Kasumi-1 (cell line): ENCODE measurements at places on chromosomes 16 and 17.

- DNase-seq, result no peak
Measured at GRCh38 chr16:11047057-11047456, 102.7 kb downstream of the CLEC16A start.

DNA sequence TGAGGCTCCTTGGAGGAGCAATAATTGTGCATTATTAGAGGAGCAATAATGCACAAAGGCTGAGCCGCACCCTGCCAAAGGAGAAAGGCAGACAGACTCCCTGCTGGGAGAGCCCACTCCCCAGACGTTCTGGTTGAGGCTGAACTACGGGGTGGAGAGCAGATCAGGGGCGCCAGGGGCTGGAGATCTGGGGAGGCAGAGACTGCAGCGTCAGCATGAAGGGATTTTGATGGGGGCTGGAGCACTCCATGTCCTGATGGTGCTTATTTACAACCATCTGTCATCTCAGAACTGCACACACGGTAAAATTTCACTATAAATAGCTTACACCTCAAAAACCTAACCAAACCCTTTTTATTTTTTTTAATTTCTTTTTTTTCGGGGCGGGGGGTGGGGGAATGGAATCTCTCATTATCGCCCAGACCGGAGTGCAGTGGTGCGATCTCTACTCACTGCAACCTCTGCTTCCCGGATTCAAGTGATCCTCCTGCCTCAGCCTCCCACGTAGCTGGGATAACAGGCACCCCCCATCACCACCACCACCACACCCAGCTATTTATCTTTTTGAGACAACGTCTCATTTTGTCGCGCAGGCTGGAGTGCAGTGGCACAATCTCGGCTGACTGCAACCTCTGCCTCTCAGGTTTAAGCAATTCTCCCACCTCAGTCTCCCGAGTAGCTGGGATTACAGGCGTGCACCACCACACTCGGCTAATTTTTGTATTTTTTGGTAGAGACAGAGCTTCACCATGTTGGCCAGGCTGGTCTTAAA is 4.3 kb upstream of the C16orf95 start:
- no peak for DNase-seq

- no peak for DNase-seq
Measured at GRCh38 chr16:30049871-30050270, 15.7 kb upstream of the ALDOA start.

GRCh38 chr16:2023092-2024031 is 3.3 kb upstream of the NHERF2 start:
- DNase-seq, result peak; percentile 57

DNA sequence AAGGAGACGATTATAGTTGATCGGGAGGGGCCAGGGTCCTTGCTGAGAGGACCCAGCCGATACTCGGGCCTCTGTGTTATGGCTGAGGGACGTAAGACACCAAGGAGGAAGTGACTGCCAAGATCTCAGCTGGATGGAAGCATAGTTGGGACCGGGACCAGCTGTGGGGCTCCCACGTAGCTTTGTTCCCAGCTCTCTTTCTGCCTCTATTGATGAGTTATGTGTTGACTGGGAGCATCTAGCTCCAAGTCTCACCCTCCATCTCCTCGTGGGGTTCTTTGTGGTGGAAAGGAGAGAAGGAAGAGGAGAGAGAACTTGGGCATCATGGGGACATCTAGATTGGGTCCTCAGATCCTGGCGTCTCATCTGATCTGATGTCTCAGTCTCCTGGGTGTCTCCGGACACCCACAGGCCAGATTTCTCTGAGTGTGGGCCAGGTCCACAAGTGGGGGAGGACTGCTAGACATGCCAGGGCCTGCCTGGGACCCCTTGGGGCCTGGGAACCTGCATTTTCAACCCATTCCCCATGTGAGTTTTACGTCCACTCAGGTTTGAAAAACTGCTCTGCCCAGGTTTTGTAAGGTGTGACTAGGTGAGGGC is 1.0 kb downstream of the MGRN1 start:
- DNase-seq, result no peak

GRCh38 chr16:51458356-51459140 is 307.5 kb upstream of the SALL1 start:
- DNase-seq, result no peak

GRCh38 chr16:85884808-85885463 is 14.0 kb upstream of the IRF8 start:
- DNase-seq, result no peak

DNA sequence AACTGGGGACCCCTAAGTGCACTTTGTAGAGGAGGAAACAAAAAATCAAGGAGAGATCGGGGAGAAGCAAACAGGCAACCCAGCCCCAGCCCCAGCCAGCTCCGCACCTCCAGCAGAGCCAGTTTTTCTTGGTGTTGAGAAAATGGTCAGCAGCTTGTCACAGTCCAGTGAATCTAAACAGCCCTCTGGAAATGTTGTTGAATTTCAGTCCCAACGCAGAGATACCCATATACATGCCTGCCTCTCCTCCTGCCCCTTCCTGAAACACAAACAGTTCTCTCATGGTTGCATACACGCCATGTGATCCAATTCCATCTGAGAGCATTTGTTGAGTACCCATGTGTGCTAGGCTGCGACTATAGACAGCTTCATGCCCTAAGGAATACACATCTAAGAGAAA is 42.4 kb upstream of the LHX1 start:
- DNase-seq, result no peak

- DNase-seq, result no peak
Measured at GRCh38 chr16:68179855-68180254, 56.1 kb downstream of the ESRP2 start.

GRCh38 chr16:35690413-35690812 is 2231.0 kb downstream of the TP53TG3F start:
- DNase-seq, result no peak

GRCh38 chr16:82514262-82514661 is 112.5 kb upstream of the CDH13 start:
- no peak for DNase-seq

DNA sequence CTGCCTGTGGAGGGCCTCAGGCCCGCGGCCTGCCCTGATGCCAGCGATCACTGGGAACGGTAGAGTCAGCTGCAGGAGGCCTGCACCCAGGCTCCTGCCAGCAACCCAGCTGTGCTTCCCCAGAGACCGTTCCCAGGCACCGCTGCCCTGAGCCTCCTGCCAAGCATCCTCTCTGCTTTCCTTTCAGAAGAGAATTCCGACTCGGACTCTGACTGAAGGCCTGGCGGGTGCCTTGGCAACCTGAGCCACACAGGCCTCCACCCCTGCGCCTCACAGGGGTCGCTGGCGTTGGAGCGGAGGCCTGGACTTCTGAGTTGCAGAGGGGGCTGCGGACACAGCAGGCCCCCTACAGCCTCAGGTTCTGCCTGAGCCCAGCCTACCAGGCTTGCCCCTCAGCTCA is 7.9 kb downstream of the CMTM3 start:
- DNase-seq, result no peak

DNA sequence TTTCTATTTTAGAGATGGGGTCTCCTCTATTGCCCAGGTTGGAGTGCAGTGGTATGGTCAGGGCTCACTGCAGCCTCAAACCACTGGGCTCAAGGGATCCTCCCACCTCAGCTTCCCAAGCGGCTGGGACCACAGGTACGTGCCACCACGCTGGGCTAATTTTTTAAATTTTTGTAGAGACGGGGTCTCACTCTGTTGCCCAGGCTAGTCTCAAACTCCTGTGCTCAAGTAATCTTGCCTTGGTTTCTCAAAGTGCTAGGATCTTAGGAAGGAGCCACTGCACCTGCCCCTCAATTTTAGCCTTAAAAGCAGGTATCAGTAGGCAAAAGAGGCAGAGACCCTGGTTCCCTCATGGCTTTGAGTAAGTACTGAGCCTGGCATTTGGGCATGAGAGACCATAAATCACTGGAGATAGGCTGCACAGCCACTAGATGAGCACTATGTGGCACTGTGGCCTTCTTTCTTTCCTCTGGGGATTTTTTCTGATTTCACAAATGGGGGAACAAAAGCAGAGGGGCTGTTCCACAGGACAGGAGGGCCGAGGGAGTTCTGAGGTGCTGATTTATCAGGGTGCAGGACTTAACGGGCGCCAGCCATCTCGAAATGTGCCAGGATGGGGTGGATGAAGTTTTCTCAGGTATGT is 82.2 kb downstream of the PLXDC1 start:
- peak; percentile 68 for DNase-seq

DNA sequence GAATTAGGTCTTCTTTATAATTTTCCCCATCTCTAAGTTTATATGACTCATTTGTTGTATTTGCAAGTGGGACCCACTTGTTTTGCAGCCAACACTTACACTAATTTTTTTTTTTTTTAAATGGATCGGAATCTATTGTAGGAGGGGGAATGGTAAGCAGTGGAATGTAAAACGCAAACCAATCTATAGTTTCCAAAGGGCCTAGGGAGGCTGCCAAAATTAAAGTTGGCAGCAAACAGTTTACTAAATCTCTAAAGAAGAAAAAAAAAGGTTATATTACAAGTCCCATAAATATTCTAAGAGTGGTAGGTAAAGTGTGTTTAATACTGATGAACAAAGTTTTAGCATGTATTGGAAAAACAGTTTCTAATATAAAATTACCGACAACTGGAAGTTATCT is 416.8 kb upstream of the SALL1 start:
- no peak for DNase-seq

- no peak for DNase-seq
Measured at GRCh38 chr16:88350922-88351321, 31.8 kb upstream of the ZNF469 start.

DNA sequence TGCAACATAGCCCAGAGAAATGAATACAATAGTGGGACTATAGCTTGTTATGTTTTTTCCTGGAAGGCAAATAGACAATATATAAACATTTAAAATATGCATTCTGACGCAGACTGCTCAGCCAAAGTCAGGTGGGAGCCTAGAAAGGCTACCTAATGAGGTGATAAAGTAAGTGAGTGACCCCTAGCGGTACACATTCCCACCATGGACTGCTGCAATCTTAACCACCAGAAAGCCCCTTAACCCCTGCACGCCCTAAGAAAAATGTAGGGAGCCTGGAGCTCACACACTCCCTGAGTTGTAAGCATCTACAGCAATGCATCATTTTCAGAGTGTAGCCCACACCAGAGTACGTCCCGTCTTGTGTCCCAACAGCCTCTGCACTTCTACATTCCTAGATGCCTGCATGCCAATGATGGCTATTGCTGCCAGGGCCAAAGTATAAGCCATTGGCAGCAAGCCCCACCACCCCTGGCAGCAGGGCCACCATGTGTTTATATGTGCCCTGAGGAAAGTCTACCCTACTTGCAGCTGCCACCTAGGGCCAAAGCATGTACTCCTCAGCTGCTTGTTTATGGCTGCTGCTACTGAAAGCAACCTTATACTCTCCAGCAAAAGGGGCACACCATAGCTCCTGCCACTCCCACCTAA is 127.6 kb downstream of the KIF2B start:
- no peak for DNase-seq

- DNase-seq, result no peak
Measured at GRCh38 chr16:80319181-80319580, 221.6 kb upstream of the DYNLRB2 start.

- no peak for DNase-seq
Measured at GRCh38 chr16:64866021-64866420, 255.8 kb downstream of the CDH11 start.

GRCh38 chr17:76437467-76438402 is 15.2 kb downstream of the UBE2O start:
- no peak for DNase-seq

DNA sequence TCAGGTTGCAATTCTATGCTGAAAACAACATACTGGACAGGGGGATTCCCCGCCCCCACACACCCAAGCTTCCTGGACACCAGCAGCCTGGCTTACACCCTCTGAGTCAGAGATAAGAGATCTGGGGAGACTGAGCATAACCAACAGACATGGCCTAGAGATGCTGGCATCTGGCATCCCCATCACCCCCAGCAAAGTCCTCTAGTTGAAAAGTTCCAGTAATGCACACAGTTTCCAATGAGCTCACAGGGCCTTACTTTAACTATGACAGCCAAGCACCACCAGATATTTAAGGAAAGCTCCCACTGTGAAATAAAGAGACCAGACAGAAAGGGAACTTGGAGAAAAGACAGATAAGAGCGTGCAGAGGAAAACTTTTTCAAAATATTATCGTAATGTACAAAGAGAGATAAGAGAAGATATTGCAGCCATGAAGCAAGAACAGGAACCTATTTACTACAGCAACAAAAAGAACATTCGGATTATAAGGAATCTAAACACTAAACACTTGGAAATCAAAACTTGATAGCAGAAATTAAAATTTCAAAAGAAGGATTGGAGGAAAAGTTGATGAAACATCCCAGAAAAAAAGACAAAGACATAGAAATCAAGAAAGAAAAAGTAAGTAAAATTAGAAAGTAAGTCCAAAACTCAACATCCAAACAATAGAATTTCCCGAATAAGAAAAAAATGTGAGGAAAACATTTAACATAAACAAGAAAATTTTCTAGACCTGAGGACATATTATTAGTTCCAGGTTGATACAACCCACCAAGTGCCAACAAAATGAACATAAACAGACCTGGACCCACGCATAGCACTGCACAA is 17.2 kb upstream of the ALOX15 start:
- DNase-seq, result no peak

- no peak for DNase-seq
Measured at GRCh38 chr17:41750862-41751261, 16.4 kb upstream of the HAP1 start.

GRCh38 chr17:73641826-73642600 is 2.2 kb downstream of the SDK2 start:
- DNase-seq, result no peak

DNA sequence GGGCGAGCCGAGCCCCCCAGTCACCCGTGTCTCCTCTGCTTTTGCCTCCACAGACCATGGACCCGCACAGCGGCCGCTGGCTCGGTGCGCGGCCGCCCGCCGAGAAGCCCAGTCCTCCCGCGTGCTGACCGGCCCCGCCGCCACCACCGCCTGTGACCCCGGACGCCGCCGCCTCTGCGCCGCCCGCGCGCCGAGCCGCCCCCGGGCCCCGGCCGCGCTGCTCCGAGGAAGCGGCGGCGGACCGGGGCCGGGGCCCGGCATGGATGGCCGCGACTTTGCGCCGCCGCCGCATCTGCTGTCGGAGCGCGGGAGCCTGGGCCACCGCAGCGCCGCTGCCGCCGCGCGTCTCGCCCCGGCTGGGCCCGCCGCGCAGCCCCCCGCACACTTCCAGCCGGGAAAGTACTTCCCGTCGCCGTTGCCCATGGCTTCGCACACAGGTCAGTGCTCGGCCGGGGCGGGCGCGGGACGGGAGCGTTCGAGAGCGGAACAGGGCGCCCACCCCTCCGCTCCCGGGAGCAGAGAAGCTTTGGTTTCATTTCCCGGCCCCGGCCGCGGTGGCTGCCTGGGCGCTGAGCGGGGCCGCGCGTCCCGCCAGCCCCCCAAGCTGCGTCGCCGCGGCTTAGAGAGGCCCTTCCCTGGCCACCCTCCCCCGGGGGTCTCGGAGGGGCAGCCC is 4.4 kb downstream of the BAHCC1 start:
- DNase-seq, result no peak

DNA sequence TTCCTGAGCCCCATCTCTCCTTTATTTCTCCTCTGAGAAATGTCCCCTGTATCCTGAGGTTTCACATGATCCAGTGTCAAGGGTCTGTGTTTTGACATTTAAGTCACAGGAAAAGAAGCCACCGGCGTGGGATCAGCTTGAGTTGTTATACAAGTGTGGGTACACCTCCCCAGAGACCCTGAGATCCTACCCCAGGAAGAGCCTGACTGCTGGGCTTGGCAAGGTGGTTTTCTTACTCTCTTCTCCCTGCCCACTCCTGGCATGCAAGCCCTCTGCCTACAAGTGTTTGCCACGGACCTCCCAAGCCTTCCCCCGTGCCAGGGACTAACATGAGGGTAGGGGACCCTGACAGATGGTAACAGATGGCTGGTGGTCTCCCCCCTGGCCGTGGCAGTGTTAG is 2.8 kb upstream of the ARHGAP27 start:
- no peak for DNase-seq

GRCh38 chr16:31168848-31169247 is 11.1 kb upstream of the FUS start:
- DNase-seq, result no peak

- peak; percentile 12 for DNase-seq
Measured at GRCh38 chr17:43832976-43833829, at the start of gene MPP3. TSS of gene MPP3 (minus strand) at chr17:43833146. CDS start at chr17:43831906, 1,240 bp downstream.
